ENCODE measurements at places on chromosomes 2 and 18.
A peak's percentile ranks its signal among the peaks of the same experiment; 100 is the strongest.

GRCh38 chr18:58662118-58662517, 9.1 kb upstream of the MALT1 start:
- no peak for DNase-seq

DNA sequence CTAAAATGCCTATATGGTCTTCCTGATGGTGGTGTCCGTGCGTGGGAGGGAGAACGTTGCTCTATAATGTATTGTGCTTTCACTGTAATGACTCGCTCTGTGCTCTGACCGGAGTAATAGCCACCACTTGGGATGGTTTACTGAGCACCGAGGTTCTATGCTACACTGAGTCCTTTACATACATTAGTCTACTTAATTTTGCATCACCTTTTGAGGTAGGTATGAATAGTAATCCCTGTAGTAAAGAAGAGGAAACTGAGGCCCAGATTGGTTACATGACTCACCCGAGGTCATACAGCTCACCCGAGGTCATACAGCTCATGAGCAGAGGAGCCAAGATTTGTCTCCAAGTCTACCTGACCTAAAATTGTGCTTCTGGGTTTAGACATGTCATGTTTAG, 79.5 kb downstream of the ARMC9 start:
- no peak for DNase-seq

DNA sequence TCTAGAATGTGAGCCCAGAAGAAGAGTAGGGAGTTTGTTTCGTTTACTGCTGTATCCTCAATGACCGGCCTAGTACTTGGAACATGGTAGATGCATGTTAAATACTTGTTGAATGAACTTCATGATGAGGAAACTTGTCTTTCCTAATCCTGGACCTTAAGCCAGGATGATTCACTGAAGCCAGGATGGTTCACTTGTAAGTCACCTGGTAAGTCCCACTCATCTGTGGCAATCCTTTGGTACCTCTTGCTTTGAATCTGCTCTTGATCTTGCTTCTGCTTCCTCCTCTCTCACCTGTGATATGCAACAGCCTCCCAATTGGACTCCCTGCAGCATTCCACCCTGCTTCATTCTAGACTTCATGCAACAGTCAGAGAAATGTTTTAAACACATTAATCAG, 43.6 kb downstream of the QPCT start:
- no peak for DNase-seq

DNA sequence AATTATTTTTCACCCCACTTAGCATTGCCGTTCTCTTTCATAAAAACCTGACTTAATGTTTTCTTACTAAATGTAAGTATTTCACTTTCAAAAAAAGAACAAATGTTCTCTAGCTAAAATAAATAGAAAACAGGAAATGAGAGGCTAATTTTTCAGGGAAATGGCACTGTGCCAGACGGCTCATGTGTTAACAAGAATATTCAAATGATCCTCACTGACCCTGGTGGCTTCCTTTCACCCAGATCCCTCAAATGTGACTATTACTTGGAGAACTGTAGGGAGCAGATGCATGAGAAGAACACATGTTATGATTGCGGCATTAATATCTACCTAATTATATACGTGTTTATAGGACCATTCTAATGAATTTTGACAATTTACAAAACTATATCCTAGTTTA, 827.7 kb downstream of the SOCS6 start:
- no peak for DNase-seq

- DNase-seq, result no peak
Observed at GRCh38 chr2:238466243-238466756, 39.6 kb downstream of the ASB1 start.

GRCh38 chr2:155980941-155981560, 351.5 kb downstream of the NR4A2 start:
- no peak for DNase-seq

GRCh38 chr2:134391751-134392160, 137.9 kb downstream of the MGAT5 start:
- no peak for DNase-seq

DNA sequence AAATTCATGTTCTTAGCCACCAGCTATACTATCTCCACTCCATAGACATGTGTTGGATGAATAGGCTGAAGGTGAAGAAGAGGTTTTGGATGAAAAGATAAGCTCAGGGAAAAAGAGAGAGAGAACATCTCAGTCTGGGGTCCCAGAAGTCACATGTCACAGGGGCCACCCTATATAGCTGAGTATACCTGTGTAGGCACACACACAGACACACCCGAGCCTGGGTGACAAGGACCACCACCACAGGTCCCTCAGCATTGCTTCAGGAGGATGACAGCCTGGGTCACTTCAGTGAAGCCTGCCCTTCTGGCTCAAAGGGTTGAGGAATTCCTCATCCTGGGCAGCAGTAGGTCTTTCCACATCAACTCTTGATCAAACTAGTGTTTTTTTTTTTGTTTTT, 56.2 kb downstream of the POLR1A start:
- DNase-seq, result no peak

GRCh38 chr2:224987733-224988132, 54.5 kb downstream of the DOCK10 start:
- no peak for DNase-seq

DNA sequence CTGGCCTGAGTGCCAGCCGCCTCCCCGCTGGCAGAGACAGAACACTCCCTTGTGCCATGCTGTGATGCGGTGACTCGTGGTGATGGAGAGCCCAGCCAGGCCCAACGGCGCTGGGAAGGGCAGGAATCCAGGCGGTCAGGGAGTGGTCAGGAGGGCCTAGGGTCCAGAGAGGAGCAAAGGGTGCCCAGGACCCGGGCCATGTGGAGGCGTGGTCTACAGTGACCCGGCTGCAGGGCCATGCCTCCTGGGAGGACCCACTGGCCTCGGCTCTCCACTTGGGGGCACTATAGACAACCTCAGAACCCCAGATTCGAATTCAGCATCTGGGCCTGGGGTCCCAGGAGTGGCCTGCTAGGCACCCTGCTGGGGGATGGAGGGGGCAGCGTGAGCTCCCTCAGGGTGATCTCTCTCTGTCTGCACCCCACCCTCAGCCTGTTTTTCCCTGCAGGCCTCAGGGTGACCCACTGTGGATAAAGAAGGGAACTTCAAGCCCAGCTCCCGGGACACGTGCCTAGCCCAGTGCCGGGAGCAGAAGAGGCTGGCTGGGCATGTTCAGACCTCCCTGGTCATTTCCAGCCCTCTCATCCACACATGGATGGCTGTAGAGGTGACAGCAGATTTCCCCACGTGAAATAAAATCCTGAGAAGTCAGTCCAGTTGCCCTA, 13.0 kb downstream of the AMER3 start:
- no peak for DNase-seq

DNA sequence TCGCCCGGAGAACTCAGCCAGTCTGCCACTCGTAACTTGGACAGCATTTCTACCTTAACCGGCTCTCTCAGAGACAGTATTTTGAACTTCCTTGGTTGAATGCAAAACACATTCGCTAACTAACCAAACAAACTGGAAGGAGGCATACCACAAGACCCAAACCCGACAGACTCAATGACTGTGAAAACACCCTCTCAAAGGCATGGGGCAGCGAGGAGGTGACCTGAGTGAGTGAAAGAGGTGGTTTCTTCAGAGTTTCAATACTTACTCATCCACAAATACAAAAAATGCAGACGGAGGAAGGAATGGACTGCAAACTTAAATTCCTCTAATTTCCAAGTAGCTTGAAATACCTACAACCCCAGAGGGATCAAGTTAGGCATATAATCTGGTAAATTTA, 132.9 kb downstream of the GAREM1 start:
- no peak for DNase-seq

DNA sequence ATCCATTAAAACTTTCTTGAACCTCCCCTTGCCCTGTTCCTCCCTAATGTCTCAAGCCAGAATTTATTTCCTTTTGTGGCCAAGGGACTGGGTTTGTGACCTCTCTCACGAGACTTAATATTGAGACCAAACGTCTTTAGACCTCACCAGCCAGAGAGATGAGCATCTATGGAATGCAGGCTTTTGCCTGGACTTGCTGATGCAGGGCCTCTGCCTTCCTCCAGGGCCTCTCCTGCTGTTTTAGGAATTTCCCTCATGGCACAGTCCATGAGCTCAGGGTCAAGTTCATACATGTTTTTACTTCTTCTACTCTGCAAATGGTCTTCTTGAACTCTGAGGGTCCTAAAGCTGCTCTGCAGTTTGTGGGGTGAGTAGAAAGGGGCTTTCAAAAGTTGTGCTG, 22.3 kb downstream of the IL1B start:
- no peak for DNase-seq

- DNase-seq, result no peak
Observed at GRCh38 chr18:69659142-69659651, 258.5 kb downstream of the DOK6 start.

DNA sequence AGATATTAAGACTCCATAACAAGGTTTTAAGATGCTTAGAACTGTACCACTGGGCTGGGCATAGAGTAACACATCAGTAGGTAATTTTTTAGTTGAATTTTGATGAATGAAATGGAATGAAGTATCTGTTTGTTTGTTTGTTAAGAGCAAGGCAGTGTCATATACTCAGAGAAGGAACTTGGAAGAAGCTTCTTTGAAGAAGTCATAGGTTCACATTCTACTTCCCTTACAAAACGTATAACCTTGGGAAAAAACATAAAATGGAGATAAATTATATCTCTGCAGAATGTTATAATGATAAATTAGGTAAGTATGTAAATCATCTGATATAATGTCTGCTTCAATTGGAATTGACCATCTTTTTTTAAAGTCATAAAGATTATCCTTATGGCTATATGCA, 122.1 kb upstream of the SLC39A10 start:
- DNase-seq, result no peak

- no peak for DNase-seq
Observed at GRCh38 chr2:100592226-100592625, 29.4 kb downstream of the PDCL3 start.

GRCh38 chr2:176997074-176997791, 215.4 kb upstream of the HNRNPA3 start:
- DNase-seq, result peak; percentile 13

GRCh38 chr2:118114863-118115262, 26.6 kb downstream of the INSIG2 start:
- DNase-seq, result no peak

GRCh38 chr2:188078534-188078933, 213.1 kb upstream of the GULP1 start:
- DNase-seq, result no peak

- no peak for DNase-seq
Observed at GRCh38 chr18:51337406-51337805, 139.9 kb upstream of the MEX3C start.

- no peak for DNase-seq
Observed at GRCh38 chr2:29072971-29073725, 1.2 kb downstream of the PCARE start.

GRCh38 chr2:207421671-207422070, 108.1 kb upstream of the CREB1 start:
- no peak for DNase-seq

GRCh38 chr2:152552888-152553287, 164.4 kb downstream of the PRPF40A start:
- no peak for DNase-seq

DNA sequence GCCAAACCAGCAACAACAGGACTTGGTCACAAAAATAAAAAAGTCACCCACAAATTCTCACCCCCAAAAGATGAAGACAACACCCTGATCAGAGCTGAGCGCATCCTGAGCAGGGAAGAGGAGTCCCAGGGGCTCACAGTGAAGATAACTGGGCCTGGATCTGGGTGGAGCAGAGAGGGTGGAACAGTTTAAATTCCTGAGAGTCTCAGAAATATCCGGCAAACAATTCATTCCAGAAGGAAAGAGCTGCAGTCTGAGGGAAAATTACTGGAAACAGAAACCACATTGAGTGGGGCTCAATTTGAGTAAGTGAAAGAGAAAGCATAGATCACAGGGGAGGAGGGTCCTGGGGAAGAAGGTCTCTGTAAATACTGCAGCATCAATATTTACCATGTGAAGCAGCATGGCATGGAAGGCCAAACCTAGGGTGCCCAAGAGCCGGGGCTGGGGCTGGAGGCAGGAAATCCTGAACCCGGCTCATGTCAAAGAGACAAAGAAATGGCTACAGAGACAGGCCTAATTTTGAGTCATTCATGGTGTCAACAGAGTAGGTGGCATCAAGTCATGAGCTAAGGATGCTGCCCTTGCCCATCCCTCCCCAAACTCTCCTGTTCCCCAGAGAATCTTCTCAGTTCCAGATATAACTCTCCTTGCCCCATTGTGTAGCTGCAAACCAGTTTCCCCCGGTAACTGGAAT, 61.4 kb upstream of the ZBTB7C start:
- no peak for DNase-seq

DNA sequence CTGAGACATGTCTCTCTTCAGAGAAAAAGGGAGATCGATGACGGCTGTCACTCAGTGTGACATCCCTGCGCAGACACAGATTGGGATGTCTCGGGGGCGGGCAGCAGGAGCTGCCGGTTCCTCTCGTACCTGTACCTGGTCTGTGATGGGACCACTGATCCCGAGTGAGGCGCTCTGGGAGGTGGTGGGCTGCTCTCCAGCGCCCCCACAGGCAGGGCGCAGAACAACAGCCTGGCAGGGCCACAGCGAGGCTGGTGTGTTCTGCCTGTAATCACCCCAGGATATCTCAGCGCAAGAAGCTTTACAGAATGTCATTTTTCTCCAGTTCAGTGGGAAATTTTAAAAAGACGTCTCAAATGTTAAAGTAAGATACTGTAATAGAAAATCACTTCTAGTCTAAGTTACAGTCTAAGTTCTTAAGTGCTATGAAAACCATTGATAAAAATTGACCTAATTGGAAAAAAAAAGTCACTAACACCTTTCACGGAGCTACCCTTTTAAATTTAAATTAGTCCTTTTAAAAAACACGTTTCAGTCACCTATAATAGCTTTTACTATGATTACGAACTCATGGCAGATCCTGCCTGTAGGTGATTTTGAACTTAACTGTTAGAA, 189.8 kb downstream of the SNTG2 start:
- peak; percentile 46 for DNase-seq

DNA sequence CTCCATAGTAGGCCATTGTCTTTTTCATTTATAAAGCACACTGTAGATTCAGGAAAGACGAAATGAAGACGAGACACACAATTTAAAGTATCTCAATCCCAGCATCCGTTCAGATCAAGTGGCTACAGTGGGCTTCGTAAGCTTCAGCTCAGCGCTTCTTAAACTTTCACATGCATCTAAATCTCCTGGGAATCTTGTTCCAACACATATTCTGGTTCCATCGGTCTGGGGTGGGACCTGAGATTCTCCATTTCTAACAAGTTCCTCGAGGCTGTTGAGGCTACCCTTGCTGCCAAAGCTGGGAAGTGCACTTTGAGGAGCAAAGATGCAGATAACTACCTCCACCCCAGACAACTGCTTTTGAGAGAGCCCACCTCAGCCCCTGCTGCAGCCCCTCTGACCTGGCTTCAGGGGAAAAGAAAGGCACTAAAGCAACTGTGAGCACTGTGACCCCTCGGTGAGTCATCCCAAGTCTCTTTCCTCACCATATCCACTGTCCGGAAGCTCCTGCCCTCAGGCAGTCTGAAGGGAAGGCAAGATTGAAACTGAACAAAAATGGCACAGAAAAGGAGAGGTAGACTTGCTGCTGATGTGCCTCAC, 201.1 kb upstream of the FBXO11 start:
- DNase-seq, result no peak

DNA sequence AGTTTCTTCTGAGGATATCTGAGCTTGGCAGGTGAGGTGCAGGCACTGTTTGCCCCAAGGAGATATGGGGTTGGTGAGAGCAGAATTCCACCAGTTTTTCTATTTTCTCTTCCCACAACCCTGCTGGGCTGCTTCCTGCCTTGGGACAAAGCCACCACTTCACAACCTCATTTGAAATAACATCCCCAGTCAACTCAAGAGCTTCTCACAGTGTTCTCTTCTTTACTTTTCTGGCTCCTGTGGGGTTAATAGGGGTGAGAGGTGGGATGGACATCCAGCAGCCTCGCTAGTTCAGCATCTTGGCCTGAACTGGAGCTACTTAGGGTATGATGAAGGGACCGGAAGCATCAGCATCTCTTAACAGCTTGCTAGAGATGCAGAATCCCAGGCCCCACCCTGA, 106.3 kb downstream of the SLC4A3 start:
- DNase-seq, result no peak

Data from CD4-positive, alpha-beta T cell treated with Interleukin-1 beta for 1 hour (primary cell).